ENCODE measurements at places on chromosomes 12 and 14. TPM values are rescaled to one million over a fixed set of nuclear protein-coding genes. Genes with fewer than 3 reads are reported as not detected.

The UBE3B gene
- 56.1 TPM for total RNA-seq

The KRT82 gene
- total RNA-seq: not detected

- no peak for DNase-seq
These were observed 17.2 kb upstream of the PSMC1 start for GRCh38 chr14:90239139-90239538.

DNA sequence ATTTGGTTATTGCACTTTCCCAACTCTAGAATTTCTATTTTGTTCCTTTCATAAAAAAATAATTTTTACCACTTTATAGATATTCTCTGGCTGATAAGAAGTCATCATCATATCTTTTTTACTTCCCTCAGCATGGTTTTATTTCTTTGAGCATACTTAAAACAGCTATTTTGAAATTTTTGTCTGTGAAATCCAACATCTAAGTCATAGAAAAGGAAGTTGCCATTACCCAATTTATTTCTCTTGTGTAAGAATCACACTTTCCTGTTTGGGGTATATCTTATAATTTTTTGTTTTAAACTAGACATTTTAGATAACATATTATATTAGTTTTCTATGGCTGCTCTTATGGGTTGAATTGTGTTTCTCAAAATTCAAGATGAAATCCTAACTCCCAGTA, 400.2 kb upstream of the OR4E1 start:
- DNase-seq: no peak

DNA sequence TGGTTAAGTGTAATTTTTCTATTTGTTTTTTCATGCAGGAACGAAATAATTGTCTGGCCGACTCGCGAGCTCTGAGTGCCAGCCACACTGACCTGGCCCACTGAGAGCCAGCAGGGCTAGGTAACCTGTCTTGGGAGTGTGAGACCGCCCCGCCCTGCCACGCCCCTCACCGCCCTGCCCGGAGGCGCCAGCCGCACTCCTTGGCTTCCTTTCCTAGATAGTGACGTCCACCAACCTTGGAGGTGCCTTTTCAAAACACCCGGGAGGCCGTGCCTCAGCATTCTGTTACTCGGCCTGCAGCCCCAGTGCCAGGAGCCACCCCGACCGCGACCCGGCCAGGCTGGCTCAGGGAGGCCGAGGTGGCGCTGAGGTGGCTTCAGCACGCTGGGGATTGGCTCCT, 21.7 kb downstream of the XRCC3 start:
- DNase-seq: no peak
